DND-41 (cell line): ENCODE measurements at places on chromosomes 3 and 15.

GRCh38 chr3:124560666-124561215, 169.5 kb upstream of the UMPS start:
- DNase-seq = no peak
- H3K4me1 ChIP-seq = no peaks in the 10 kb centered on the region
- no peak overlapping the region for H3K4me3 ChIP-seq
- H3K27ac ChIP-seq = no peak overlapping the region
- peaks cover 26% of the 10 kb centered on the region for H3K27me3 ChIP-seq

DNA sequence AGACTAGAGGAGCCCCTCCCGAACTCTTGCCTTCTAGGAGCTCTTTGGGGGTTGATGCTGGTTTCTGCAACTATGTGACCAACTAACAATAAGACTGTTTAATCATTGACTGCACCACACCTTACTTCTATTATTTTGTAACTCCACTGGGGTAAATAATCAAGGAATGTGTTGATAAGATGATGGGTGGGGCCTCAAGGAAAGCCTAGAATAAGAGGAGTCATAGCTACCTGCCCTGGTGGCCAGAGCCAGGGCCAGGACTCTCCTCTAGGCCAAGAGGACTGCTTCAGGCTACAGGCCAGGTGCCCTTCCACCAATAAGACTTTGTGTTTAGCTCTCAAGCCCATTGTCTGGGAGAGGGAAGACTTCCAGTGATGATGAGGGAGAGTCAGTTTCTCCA, 41.2 kb upstream of the PIAS1 start:
- no peaks in the 10 kb centered on the region for H3K4me1 ChIP-seq
- DNase-seq = no peak
- no peaks in the 10 kb centered on the region for H3K27me3 ChIP-seq
- H3K27ac ChIP-seq = no peak overlapping the region
- no peak overlapping the region for H3K4me3 ChIP-seq

DNA sequence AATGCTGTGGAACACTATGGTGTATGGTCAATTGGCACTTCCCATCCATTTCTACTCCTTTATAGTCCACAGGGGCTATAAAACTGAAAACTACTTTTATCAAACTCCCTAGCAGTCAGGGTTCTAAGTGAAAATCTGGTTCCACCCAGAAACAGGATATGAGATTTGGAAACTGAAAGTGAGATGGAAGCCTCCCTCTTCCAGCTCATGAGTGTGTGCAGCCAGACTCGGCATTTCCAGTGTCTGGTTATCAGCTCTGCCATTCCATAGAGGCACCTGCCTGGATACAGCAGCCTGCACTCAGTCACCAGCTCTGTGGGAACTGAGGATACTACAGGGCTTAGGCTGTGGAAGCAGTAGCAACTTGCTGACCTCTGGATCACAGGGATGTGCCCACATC, 14.7 kb upstream of the PLA2G4F start:
- DNase-seq = no peak
- H3K27ac ChIP-seq = no peak overlapping the region
- no peaks in the 10 kb centered on the region for H3K27me3 ChIP-seq
- no peak overlapping the region for H3K4me3 ChIP-seq

DNA sequence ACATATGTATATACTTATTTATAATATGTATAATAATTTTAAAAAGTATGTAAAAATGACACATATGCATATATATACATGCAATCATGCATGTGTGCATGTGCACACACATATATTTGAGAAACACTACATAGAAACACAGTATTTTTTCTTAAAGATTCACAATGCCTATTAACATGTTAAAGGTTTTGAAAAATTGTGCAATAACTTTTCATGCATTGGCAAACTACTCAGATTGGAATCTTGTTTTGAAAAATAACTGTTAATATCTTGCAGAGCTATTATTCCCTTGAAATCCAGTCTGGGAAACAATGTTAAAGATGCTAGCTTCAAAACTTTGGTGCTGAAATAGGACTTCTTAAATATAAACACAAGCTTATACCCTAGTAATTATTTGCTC, 256.2 kb upstream of the P2RY1 start:
- H3K4me1 ChIP-seq = no peaks in the 10 kb centered on the region
- H3K36me3 ChIP-seq = no peaks in the 10 kb centered on the region
- no peak overlapping the region for H3K4me3 ChIP-seq
- no peak for DNase-seq

GRCh38 chr3:13078163-13078905, 5.1 kb upstream of the IQSEC1 start:
- no peak overlapping the region; the same call in 1 of the 2 replicates for H3K4me3 ChIP-seq
- H3K36me3 ChIP-seq = no peaks in the 10 kb centered on the region
- H3K27ac ChIP-seq = peak overlapping the region; percentile 90
- H3K4me1 ChIP-seq = peaks cover 45% of the 10 kb centered on the region
- H3K27me3 ChIP-seq = no peaks in the 10 kb centered on the region
- DNase-seq = peak; percentile 89

DNA sequence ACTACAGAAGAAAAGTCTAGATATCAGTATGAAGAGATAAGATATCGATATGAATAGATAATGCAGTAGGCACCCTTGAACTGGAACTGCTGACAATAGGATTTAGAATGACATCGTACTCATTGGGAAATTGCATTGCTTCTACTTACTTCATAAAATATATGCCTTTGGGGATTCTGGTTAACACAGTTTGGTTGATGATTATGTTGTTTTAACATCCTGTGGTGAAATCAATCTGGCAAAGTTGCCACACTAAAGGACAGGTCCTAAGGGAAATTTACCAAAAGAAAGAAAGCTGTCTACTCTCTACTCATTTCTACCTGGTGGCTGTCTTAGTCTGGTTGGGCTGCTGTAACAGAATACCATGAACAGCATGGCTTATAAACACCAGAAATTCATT, 417.4 kb upstream of the DPH6 start:
- no peaks in the 10 kb centered on the region for H3K36me3 ChIP-seq
- H3K27ac ChIP-seq = no peak overlapping the region
- H3K4me3 ChIP-seq = no peak overlapping the region
- no peak for DNase-seq
- H3K27me3 ChIP-seq = no peaks in the 10 kb centered on the region
- no peaks in the 10 kb centered on the region for H3K4me1 ChIP-seq
